ENCODE measurements at places on chromosomes 1 and 21.

GRCh38 chr1:181126871-181127587, 38.5 kb downstream of the IER5 start:
- DNase-seq, result no peak

GRCh38 chr1:234244482-234244881, 128.8 kb upstream of the COA6 start:
- no peak for DNase-seq

DNA sequence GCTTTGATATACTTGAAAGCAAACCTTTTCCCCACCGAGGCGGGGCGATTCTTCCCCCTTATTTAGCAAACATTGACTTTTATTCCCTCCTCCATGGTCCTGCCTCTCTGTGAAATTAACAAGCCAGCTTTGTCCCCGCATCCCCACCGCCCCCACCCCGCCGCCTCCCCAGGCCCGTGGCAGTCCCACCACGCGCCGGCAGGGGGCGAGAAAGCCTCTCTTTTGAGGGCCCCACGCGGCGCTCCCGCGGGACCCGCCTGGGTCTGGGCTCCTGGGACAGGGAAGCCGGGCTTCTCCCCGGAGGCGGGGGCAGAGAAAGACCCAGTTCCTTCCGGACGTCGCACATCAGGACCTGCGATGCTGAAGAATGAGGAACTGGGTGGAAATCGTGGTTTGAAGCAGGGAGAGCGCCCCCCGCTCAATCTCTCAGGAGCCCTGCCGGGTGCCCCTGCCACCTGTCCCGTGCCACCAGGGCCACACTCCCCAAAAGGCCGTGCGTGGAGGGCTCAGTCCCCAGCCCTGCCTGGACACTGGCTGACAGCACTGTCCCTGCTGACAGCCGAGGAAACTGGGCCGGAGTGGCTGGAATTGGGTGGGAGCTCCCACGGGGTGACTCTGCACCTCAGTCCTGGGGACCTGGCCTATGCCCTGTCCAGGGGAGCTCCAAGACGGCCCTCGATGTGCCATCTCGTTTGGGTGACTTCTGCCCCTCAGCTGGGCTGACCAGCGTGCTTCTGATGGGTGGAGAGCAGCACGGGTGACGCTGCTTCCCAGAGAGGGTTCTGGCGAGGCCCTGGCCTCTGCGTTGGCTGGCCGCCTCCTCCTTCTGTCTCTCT, 8.6 kb upstream of the ACTRT2 start:
- DNase-seq, result no peak

GRCh38 chr1:18536356-18536755, 55.6 kb downstream of the KLHDC7A start:
- no peak for DNase-seq

DNA sequence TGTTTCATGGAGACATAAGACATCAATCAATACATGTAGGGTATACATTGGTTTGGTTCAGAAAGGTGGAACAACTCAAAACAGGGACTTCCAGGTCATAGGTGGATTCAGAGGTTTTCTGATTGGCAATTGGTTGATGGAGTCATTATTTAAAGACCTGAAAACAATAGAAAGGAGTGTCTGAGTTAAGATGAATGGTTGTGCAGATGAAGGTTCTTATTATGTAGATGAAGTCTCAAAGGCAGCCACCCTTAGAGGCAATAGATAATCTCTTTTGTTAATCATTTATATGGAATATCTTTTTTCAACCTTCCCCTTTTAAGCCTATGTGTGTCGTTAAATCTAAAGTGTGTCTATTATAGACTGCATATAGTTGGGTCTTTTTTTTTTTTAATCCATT, 67.8 kb upstream of the LYPLAL1 start:
- no peak for DNase-seq

- DNase-seq, result no peak
Measured at GRCh38 chr1:6447016-6447817, 18.8 kb downstream of the TNFRSF25 start.

DNA sequence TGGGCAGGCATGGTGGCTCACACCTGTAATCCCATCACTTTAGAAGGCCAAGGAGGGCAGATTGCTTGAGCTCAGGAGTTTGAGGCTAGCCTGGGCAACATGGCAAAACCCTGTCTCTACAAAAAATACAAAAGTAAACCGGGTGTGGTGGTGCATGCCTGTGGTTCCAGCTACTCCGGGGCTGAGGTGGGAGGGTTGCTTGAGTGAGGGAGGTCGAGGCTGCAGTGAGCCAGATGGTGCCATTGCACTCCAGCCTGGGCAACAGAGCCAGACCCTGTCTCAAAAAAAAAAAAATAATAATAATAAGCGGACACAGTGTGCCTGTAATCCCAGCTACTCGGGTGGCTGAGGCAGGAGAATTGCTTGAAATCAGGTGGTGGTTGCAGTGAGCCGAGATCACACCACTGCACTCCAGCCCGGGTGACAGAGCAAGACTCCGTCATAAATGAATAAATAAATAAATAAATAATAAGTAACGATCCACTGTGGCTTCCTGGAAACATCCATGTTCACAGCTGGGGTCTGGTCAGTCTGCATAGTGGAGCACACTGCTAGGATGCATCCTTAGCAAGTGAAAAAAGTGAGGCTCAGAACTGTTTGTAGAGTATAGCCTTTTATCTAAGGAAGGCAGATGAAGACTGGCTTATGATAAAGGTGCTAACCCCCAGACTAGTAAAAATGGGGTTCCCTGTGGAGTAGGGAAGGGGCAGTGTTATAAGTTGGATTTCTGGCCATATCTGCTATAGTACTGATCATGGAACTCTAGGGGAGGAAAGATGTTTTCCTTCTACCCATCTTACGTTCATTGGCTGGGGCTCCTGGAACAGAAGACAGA, 15.7 kb downstream of the PKNOX1 start:
- no peak for DNase-seq

GRCh38 chr1:47688461-47689296, 250.8 kb downstream of the FOXD2 start:
- DNase-seq, result no peak

- no peak for DNase-seq
Measured at GRCh38 chr1:172286629-172287076, 133.8 kb upstream of the C1orf105 start.

DNA sequence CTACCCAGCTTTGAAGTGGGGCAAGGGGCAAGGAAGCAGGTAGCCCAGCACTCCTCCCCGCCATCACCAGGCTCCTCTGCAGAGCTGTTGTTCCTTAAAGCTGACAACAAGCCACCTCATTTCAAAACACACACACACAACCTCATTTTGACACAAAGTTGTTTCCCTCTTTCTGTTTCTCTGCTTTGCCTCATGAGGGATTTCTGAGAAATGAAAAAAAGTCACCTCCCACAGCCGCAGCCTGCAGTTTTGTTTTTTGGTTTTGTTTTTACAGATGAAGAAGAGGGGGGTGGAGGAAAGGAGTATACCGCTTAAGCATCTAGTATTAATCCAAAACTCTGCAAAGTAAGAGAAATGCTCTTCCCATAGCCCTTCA, 12.1 kb downstream of the MCL1 start:
- DNase-seq, result no peak

GRCh38 chr1:241411056-241411775, 54.2 kb upstream of the RGS7 start:
- DNase-seq, result no peak

DNA sequence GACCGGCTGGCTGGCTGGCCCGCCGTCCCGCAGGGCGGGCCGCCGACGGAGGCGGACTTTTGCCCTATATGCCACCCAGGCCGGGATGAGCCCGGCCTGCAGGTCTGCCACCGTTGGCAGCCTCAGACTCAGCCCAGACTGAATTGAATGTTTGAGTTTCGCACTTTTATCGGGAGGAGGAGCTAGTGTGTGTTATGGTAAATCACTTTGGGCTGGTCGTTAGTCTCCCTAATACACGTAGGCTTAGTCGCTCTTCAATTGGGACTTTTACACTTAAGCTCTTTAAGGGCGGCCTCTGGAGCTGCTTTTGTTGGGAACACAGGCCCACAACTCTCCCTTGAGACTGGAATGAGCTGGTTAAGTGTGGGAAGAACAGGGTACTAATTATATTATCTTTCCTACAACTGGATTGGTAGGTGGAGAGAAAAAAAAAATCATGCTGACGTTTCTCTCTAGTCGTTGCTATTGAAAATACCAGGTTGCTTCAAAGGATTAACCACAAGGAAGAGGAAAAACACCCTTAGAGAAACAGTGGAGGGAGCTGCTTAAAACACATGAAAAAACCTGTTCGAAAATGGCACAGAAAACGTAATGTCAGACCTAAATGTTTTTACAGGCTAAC, 1.4 kb upstream of the IRF2BP2 start:
- no peak for DNase-seq

GRCh38 chr21:18518054-18518481, 114.5 kb upstream of the TMPRSS15 start:
- DNase-seq, result no peak

GRCh38 chr21:45374826-45375455, 30.0 kb upstream of the COL18A1 start:
- no peak for DNase-seq

- DNase-seq, result no peak
Measured at GRCh38 chr1:19360016-19360415, 47.9 kb downstream of the SLC66A1 start.

DNA sequence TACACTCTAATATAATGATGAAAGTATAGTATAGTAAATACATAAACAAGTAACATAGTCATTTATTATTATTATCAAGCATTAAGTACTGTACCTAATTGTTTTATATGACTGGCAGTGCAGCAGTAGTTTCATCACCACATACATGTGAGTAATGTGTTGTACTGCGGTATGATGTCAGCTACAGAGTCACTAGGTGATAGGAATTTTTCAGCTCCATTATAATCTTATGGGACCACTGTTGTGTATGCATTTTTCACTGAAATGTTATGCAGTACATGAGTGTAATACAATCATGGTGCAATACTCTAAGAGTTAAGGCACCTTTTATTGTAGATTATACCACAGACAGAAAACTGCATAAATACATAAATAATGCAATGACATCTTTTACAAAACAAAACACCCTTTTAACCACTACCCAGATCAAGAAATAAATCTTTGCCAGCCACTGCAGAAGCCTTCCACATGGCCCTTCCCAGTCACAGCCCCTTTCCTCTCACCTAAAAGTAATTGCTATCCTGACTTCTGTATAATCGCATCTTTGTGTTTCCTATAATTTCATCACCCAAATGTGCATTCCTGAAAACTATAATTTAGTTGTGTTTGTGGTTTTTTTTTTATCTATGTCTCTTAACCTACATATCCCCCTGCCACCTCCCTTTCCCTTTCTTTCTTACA, 16.3 kb downstream of the ABCD3 start:
- DNase-seq, result no peak

GRCh38 chr1:223091896-223092295, 51.2 kb downstream of the TLR5 start:
- DNase-seq, result no peak

DNA sequence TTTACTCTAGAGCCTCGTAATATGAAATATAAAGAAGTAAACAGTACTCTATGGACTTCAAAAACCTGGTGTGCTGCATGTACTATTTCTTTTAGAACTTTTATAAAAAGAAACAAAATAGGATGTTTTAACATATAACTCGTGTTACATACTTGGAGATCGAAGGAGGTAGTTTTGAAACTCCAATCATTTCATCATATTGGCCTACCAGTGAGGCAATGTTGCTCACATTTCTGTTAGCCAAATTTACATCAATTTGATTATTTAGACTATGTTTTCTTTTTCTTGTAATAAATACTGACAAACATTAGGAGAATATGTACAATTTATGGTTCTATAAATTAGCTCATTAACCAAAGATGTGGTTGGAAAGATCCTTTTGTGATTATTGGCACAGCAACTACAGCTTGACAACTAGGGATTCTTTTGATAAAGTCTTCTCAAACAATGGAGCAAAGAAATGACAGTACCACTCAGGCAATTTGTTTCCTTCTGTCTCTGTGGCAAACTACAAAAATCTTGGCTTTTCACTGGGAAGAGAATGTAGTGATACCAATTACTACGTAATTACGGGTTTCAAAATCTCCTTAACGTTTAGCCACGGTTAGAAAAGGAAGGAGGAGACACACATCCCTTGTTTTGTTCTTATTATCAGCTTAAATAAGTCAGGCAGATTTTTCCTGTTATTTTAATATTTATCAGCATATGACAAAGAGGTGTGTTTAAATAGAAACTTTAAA, 266.6 kb upstream of the SGIP1 start:
- DNase-seq, result no peak

DNA sequence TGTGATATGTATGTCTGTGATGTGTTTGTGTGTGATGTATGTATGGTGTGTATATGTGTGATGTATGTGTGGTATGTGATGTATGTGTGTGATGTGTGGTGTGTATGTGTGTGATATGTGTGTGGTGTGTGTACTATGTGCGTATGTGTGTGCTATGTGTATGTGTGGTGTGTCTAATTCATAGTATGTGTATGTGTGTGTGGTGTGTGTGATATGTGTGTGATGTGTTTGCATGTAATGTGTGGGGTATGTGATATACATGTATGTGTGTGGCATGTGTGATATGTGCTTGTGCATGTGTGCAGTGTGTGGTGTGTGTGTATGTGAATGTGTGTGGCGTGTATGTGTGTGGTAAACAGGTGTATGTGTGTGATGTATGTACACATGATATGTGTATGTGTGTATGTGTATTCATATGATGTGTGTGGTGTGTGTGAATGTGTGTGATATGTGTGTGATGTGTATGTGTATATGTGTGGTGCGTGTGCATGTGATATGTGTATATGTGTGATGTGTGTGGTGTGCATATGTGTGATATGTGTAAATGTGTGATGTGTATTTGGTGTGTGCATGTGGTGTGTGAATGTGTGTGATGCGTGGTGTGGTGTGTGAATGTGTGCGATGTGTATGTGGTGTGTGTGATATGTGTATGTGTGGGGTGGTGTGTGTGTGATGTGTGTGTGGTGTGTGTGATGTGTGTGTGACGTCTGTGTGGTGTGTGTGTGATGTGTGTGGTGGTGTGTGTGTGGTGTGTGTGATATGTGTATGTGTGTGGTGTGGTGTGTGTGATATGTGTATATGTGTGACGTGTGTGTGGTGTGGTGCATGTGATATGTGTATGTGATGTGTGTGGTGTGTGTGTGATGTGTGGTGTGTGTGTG, 8.0 kb upstream of the PCBP3 start:
- no peak for DNase-seq

- peak; percentile 15 for DNase-seq
Measured at GRCh38 chr1:43836267-43836951, 97.2 kb upstream of the ARTN start.

GRCh38 chr1:48470481-48470855, 1.5 kb downstream of the SPATA6 start:
- no peak for DNase-seq

DNA sequence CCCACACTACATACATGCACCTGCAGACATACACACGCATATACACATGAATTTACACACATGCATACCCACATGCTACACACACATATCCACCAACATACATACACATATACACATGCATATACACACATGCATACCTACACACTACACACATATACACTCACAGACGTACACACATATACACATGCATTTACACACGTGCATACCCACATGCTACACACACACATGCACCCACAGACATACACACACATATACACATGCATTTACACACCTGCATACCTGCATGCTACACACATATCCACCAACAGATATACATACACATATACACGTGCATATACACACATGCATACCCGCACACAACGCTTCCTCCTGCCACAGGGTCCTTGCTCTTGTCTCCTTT, 61.2 kb upstream of the SLC25A33 start:
- DNase-seq, result no peak

GRCh38 chr1:31755850-31756492, 8.2 kb downstream of the ADGRB2 start:
- no peak for DNase-seq

GRCh38 chr1:16334655-16335340, 17.5 kb downstream of the FBXO42 start:
- no peak for DNase-seq

GRCh38 chr1:147723691-147724323, 36.6 kb downstream of the GJA5 start:
- no peak for DNase-seq

- no peak for DNase-seq
Measured at GRCh38 chr1:175540896-175541645, 202.3 kb downstream of the TNR start.

All from stimulated activated CD4-positive, alpha-beta T cell treated with anti-CD3 and anti-CD28 coated beads, TNF-alpha, amount 100 ng/mL, for 1 hour (primary cell).